ENCODE measurements at places on chromosomes 12 and 14. TPM values are rescaled to one million over a fixed set of nuclear protein-coding genes. Genes with fewer than 3 reads are reported as not detected.

Gene IFNG-AS1
- polyA plus RNA-seq = 5.5 TPM

DNA sequence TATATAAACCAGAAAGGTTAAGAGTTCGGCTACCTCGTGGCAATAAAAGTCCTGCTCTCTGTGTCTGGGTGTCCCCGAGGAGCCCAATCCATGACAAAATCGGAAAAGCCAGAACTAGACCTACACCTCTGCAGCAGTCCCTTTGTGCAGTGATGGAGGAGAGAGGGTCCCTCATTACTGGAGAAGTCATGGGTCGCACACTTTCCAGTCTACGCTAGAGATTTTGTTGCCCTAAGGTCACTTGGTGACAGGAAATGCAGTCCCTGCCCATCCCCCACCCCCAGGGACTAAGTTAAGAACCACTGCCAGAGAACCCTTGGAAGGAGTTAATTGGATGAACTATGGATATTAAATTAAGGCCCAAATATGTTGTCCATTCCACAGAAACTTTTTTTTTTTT, 104.4 kb upstream of the ATF7IP start:
- no peak overlapping the region for H3K4me3 ChIP-seq
- DNase-seq = no peak
- H3K36me3 ChIP-seq = no peaks in the 10 kb centered on the region
- no peaks in the 10 kb centered on the region for H3K27me3 ChIP-seq

Gene BMAL2
- 0.33 TPM for polyA plus RNA-seq

Gene ANKRD33
- polyA plus RNA-seq = not detected

GRCh38 chr12:51788876-51789275, 59.6 kb downstream of the FIGNL2 start:
- H3K36me3 ChIP-seq = no peaks in the 10 kb centered on the region
- H3K27ac ChIP-seq = no peak overlapping the region
- no peak overlapping the region for H3K4me3 ChIP-seq
- H3K27me3 ChIP-seq = no peaks in the 10 kb centered on the region
- no peak for DNase-seq
- no peaks in the 10 kb centered on the region for H3K4me1 ChIP-seq

Gene OTX2
- not detected for polyA plus RNA-seq

DNA sequence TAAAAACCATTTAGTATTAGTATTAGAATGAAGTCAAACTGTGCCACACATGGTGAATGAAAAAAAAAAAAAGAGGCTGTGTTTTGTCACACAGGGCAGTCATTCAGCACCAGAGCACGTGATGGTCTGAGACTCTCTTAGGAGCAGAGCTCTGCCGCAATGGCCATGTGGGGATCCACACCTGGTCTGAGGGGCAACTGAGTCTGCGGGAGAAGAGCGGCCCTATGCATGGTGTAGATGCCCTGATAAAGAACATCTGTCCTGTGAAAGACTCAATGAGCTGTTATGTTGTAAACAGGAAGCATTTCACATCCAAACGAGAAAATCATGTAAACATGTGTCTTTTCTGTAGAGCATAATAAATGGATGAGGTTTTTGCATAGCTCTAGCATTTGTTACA, 12.2 kb upstream of the BDKRB1 start:
- H3K4me3 ChIP-seq = no peak overlapping the region
- H3K27ac ChIP-seq = no peak overlapping the region
- no peaks in the 10 kb centered on the region for H3K27me3 ChIP-seq
- no peaks in the 10 kb centered on the region for H3K36me3 ChIP-seq

DNA sequence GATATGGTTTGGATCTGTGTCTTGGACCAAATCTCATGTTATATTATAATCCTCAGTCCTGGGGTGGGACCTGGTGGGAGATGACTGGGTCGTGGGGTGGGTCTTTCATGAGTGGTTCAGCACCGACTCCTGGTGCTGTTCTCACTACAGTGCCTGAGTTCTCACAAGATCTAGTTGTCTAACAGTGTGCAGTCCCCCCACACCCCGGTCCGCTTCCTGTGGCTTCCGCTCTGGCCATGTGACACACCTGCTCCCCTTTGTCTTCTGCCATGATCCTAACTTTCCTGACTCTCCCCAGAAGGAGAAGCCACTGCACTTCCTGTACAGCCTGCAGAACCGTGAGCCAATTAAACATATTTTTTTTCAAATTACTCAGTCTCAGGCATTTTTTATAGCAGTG, 1262.2 kb downstream of the TMEM121 start:
- H3K27ac ChIP-seq = no peak overlapping the region
- H3K36me3 ChIP-seq = no peaks in the 10 kb centered on the region
- H3K4me1 ChIP-seq = peaks cover 6% of the 10 kb centered on the region
- no peak for DNase-seq

DNA sequence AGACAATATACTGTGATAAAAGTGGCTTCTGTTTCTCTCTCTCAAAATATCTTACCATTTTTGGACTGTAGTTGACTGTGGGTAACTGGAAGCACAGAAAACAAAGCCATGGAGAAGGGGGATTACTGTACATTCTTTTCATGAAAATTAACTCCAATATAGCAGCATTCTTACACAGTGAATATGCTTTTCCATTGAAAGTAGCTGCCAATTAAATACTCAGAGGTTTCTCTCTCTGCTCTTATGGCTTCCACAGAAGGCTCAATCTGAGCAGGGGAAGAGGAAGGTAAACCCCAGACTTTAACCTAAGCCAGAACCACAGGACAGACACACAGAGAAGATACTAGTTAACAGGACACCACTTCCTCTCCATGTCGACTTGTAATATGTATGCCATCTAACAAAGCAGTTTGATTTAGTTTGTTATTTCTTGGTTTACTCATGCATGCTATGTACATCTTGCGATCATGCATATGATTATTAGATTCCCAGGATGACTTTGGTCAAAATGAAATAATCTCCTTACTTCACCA, 150.2 kb downstream of the SSPN start:
- peaks cover 21% of the 10 kb centered on the region for H3K4me1 ChIP-seq
- H3K4me3 ChIP-seq = no peak overlapping the region
- no peak for DNase-seq
- no peak overlapping the region for H3K27ac ChIP-seq
- no peaks in the 10 kb centered on the region for H3K27me3 ChIP-seq

DNA sequence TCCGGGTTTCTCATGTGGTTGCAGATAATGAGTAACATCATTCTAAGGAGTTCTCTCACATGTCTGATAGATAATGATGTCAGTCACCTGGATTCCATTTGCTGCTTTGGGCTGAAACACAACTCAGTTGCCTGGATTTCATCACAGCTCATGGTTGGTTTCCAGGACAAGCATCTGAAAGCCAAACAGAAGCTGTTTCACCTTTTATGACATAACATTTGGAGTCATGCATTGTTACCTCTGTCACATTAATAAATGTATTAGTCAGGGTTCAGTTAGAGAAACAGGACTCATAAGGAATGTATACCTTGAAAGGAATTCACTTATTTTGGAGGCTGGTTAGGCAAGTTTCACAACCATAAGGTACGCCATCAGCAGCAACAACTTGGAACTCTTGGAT, 251.9 kb upstream of the ATXN7L3B start:
- no peak overlapping the region for H3K4me3 ChIP-seq
- no peaks in the 10 kb centered on the region for H3K36me3 ChIP-seq
- H3K27ac ChIP-seq = no peak overlapping the region
- DNase-seq = no peak
- no peaks in the 10 kb centered on the region for H3K27me3 ChIP-seq

DNA sequence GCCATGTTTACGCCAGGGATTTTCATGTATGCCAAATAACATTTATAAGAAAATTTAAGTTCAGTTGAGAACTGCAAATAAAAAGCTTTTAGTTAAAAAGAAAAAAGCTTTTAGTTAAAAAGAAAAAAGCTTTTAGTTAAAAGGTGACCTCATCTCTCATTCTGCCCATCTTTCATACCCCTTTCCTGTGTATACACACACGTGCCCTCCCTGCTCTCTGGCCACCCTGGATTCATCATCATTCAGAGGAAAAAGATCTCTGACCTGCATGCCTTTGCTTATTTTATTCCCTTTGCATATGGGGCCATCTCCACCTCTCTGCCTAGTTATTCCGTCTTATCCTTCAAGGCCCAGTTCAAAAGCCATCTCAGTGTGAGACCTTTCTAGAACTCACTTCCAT, 38.1 kb upstream of the CDK17 start:
- H3K4me3 ChIP-seq = no peak overlapping the region
- DNase-seq = no peak
- H3K27ac ChIP-seq = no peak overlapping the region
- H3K36me3 ChIP-seq = no peaks in the 10 kb centered on the region
- no peaks in the 10 kb centered on the region for H3K27me3 ChIP-seq
- H3K4me1 ChIP-seq = peaks cover 4% of the 10 kb centered on the region

DNA sequence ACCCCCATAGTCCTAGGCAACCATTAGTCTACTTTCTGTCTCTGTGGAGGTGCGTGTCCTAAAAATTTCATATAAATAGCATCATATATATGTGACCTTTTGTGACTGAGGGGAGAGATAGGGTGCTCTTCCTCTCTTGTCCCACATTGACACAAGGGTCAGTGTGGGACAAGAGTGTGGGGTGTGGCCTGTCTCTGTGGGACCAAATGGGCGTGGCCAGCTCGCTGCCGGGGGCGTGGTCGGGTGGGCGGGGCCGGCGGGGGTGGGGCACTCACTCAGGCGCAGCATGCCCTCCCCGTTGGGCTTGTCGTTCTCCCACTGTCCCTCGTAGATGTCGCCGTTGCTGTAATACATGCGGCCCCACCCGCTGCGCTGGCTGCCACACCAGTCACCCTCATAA, 15.5 kb downstream of the MORN3 start:
- H3K27ac ChIP-seq = no peak overlapping the region
- H3K4me1 ChIP-seq = peaks cover 6% of the 10 kb centered on the region
- H3K4me3 ChIP-seq = no peak overlapping the region

- peaks cover 5% of the 10 kb centered on the region for H3K36me3 ChIP-seq
- H3K27me3 ChIP-seq = no peaks in the 10 kb centered on the region
- H3K4me3 ChIP-seq = no peak overlapping the region
- no peak for DNase-seq
These were observed 71.2 kb downstream of the AEBP2 start for GRCh38 chr12:19510461-19510860.

Gene SLC4A8
- polyA plus RNA-seq = 3.1 TPM

Gene TNS2
- 0.32 TPM for polyA plus RNA-seq

- H3K4me3 ChIP-seq = no peak overlapping the region
- no peaks in the 10 kb centered on the region for H3K4me1 ChIP-seq
- no peaks in the 10 kb centered on the region for H3K27me3 ChIP-seq
- no peak for DNase-seq
- H3K27ac ChIP-seq = no peak overlapping the region
- no peaks in the 10 kb centered on the region for H3K36me3 ChIP-seq
These were observed 982.0 kb upstream of the TMEM132C start for GRCh38 chr12:127284870-127285431.

GRCh38 chr12:128840862-128841468, 12.3 kb upstream of the GLT1D1 start:
- H3K4me3 ChIP-seq = no peak overlapping the region
- H3K27me3 ChIP-seq = peaks cover 13% of the 10 kb centered on the region
- no peaks in the 10 kb centered on the region for H3K36me3 ChIP-seq
- DNase-seq = peak; percentile 63
- no peak overlapping the region for H3K27ac ChIP-seq

Gene CEBPE
- 0.45 TPM for polyA plus RNA-seq

Gene FAM222A
- polyA plus RNA-seq = 0.49 TPM

DNA sequence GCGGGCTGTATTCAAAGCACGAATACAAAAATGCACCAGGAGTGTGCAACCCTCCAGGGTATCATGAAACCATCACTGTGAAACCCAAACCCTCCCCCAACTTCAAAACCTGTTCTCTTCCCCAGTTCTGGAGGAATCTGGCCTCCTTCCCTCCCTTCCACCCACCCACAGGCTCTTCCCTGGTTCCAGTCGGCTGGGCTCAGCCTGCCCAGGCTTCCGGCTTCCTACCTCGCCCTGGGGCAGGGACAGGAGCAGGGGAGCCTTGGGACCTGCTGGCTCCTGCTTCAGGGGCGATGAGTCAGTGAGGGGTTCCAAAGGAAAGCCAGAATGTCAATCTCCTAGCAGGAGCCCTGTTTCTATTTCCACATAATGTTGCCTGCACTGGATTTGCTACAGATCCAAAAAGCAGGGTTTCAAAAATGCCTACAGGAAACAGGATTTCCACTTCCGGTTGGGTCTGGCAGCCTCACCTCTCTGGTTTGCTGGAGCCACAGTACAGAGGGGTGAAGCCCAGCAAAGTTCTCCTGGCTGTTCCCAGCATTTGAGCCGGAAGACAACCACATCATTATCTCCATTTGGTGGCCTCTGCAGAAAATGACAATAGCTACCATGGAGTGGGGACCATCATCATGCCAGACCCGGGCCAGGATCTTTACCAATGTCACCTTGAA, 278.3 kb downstream of the DPF3 start:
- H3K36me3 ChIP-seq = no peaks in the 10 kb centered on the region
- no peak overlapping the region for H3K27ac ChIP-seq
- no peak for DNase-seq

Gene VWF
- 0.03 TPM for polyA plus RNA-seq

Gene DEPDC4
- polyA plus RNA-seq = 3.1 TPM

Gene PAX9
- polyA plus RNA-seq = not detected

DNA sequence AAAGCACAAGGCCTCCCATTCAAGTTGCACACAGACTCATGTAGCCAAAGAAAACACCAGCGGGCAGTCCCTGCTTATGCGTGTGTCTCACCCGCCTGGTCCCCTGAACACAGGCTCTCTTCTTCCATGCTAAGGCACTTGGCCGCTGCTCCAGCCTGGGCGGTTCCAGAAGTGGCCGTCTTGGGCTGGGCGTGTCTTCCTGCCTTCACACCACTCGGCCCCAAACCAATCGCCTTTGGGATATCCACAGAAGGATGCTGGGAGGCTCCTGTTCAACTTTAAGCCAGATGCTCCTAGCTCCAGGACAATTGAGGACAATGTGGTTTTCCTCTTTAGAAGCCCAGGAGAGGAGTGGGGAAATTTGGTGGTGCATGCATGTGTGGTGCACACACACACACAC, 2.2 kb downstream of the SCARB1 start:
- H3K4me3 ChIP-seq = no peak overlapping the region
- DNase-seq = no peak
- H3K4me1 ChIP-seq = peaks cover 17% of the 10 kb centered on the region
- H3K27me3 ChIP-seq = no peaks in the 10 kb centered on the region
- no peak overlapping the region for H3K27ac ChIP-seq
- H3K36me3 ChIP-seq = no peaks in the 10 kb centered on the region

Gene GPR84
- polyA plus RNA-seq = 0.46 TPM

DNA sequence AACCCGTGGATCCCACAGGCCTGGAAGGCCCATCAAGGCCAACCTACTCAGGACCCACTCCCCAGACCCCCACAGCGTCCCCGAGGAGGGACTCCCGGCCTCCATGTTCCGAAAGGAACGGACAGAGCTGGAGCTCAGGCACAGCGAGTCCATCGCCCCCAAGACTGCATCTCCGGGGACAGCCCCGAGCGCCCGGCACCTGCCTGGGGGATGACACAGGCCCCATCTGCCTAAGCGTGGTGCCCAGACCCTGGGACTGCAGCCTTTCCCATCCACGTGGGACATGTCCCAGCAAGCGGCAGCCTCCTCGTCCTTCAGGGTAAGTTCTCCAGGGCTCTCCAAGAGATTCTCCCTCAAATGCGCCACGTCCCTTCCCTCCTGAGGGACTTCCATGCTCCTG, 12.1 kb upstream of the DIO3 start:
- no peaks in the 10 kb centered on the region for H3K36me3 ChIP-seq
- no peak for DNase-seq
- no peak overlapping the region for H3K4me3 ChIP-seq
- no peaks in the 10 kb centered on the region for H3K27me3 ChIP-seq
- H3K4me1 ChIP-seq = no peaks in the 10 kb centered on the region
- no peak overlapping the region for H3K27ac ChIP-seq

Data from B cell (primary cell).